ENCODE measurements at places on chromosomes 16 and 17.

GRCh38 chr17:54466875-54467274, 433.8 kb upstream of the TOM1L1 start:
- DNase-seq, result no peak

- no peak for DNase-seq
Measured at GRCh38 chr17:75450270-75450669, 6.2 kb upstream of the TMEM94 start.

- DNase-seq, result no peak
Measured at GRCh38 chr17:79096477-79096876, 21.9 kb downstream of the ENGASE start.

GRCh38 chr16:53209877-53210276, 155.1 kb downstream of the CHD9 start:
- no peak for DNase-seq

DNA sequence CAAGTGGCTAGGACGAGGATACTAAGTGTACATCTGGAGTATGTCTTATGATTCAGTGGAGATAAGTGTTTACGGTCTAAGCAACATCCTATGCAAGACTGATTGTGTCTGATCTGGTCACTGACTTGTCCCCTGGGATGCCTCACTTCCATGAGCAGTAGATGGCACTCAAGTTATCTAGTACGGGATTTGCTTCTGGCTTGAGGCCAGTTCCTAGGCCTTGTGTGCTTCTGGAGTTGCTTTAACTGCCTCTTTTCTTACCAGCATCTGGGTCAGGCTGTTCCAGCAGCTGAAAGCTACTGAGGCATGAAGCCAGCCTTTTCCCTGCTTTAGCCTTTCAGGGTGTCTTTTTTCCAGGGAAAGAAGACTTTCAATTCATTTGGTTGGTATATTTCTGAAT, 23.0 kb downstream of the SUPT6H start:
- no peak for DNase-seq

- no peak for DNase-seq
Measured at GRCh38 chr17:29172589-29172988, 7.6 kb downstream of the MYO18A start.

DNA sequence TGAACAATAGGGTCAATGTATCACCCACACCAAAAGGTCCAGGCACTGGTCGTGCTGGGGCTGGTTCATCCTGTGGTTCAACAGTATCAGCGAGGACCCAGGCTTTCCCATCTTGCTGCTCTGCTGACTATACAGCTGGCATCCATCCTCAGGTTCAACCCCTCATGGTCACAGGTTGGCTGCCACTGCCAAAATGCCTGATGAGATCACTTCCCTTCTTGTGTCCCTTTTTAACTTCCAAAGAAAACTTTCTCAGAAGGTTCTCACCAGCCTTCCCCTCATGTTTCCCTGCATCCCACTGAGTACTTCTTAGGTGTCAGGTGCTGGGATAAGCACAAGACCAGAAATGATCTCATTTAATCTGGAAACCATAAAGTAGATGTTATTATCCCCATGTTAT, 25.7 kb downstream of the CLEC16A start:
- no peak for DNase-seq

DNA sequence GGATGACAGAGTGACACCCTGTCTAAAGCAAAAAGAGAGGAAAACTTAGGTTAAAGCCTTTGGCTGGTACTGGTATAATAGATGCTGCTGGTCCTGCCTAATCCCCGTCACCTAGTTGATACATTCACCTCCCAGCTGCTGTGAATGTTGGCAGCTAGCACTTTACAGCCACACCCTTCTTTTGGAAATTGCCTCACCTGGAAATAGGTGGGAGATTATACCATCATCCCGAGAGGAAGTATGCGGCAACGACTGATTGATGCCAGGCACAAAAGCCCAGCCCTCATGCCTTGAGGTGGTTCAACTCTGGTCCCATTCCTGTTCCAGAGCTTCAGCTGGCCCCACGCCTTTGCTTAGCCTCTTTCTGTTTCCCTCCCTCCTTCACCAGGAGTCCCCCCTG, 53.2 kb upstream of the SIAH1 start:
- no peak for DNase-seq

DNA sequence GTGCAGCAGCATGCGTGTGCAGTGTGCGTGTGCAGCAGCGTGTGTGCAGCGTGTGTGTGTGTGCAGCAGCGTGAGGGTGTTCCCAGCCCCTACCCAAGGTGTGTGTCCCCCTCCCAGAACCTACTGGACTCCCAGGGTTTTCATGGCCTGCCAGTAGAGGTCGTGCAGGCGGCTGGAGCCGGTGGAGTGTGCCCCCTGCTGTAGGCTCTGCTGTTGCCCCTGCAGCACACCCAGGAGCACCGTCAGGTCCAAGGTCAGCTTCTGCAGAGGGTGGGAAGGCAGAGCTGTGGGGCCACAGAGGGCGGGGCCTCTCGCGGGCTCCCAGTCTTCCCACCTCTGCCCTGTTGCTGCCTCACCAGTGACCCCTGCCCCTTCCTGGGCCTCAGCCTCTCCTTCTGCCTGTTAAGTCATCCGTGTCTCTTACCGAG, 14.9 kb downstream of the MYBBP1A start:
- no peak for DNase-seq

Data from activated gamma-delta T cell treated with anti-CD3 and anti-CD28 coated beads, Interleukin-2, amount 50 U/mL, for 16 hours (primary cell).